ENCODE measurements at places on chromosomes 16 and 17.

DNA sequence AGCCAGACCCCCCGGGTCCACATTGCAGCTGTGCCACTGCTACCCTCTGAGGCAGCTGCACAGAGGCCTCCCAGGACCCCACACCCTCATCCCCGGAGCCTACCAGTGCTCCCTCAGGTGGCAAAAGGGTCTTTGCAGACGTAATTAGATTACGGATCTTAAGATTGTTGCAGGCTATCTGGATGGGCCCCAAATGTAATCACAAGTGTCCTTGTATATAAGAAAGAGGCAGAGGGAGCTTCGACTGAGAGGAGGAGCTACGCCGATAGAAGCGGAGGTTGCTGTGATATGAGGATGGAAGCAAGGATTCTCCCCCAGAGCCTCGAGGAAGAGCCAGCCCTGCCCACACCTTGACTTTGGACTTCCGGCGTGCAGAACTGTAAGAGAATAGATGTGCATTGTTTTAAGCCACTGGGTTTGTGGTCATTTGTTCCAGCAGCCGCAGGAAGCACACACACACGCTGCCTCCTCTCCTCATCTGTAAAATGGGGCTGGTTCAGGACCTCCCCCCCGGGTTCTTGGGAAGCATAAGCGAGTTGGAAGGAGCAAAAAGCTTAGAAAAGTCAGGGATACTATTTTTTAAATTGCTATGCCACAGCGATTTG is 10.5 kb upstream of the RAI1 start:
- no peak for DNase-seq

DNA sequence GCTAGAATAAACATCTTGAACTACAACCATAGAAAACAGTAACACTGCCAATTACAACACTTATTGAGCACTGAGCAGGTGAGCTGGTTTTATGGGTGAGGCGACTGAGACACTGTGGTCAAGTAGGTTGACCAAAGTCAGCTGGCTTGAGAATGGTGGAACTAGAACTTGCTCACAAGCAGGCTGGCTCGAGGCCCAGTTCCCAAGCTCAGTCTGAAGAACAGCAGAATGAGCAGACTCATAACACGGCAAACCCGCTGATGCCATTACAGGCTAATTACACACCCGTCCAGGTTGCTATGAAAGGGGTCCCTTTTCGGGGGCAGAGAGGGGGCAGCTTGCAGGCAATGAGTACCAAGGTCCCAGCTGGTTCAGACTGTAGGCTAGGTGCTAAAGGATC is 6.5 kb downstream of the ZZEF1 start:
- no peak for DNase-seq

- DNase-seq, result no peak
These were observed 2.1 kb downstream of the ARMC7 start for GRCh38 chr17:75111777-75112335.

DNA sequence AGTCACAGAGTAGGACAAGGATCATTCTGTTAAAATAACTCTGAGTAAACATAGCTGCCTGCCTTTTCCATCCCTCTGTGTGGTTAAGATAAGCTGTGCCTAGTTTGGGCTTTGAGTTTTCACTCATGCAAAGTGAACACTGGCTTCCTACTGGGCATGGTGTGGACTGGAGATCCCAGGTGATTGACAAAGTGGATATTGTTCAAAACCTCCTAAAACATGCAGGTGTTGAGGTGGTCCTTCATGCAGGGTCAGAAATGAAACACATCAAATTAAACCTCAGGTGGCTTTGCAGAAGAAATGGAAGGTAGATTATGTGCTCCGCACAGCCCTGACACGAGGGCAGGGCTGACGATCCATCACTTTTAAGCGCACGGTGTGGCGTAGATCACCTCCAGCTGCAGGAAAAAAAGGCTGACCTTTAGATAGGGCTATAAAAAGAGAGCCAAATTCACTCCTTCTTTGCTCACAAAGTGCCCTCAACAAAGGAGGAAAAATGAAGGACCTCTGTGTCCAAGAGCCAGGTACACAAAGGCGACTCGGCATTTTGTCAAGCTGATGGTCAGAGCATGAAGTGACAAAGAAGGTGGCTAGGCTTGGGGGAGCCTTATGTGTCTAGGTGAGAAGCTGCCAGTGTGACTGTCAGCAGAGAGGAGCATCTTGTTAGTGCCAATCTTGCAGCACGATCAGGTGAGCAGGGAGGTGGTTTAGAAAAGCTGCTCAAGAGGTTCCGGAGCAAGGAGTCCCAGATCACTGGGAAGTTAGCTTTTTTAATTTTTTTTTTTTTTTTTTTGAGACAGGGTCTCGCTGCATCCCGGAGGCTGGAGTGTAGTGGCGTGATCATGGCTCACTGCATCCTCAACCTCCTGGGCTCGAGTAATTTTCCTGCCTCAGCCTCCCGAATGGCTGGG is 19.9 kb upstream of the ITPRIPL2 start:
- DNase-seq, result no peak

- no peak for DNase-seq
These were observed 58.9 kb upstream of the ARHGAP44 start for GRCh38 chr17:12730421-12730820.

DNA sequence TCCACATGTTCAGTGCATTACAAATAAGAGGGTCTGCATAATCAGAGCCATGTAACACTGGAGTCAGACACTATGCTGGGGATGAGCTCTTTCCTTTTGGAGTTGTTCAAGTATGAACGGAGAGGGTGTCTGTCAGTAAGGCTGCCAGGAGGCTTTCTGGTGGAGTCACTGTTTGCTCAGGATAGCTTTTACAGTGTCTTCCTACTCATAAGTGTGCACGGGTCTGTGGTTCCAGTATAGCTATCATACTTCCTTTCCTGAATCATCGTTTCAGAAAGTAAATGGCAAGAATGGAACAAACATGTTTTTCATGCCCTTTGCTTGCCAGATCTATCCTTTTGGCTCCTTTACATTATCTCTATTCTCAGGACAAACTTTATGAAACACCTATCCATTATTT is 152.7 kb upstream of the CDH11 start:
- DNase-seq, result no peak

GRCh38 chr16:75110637-75111513 is 5.7 kb downstream of the LDHD start:
- peak; percentile 30 for DNase-seq

GRCh38 chr17:59335685-59336084 is 4.2 kb downstream of the YPEL2 start:
- no peak for DNase-seq

GRCh38 chr17:45345554-45346215 is 28.9 kb upstream of the MAP3K14 start:
- no peak for DNase-seq

DNA sequence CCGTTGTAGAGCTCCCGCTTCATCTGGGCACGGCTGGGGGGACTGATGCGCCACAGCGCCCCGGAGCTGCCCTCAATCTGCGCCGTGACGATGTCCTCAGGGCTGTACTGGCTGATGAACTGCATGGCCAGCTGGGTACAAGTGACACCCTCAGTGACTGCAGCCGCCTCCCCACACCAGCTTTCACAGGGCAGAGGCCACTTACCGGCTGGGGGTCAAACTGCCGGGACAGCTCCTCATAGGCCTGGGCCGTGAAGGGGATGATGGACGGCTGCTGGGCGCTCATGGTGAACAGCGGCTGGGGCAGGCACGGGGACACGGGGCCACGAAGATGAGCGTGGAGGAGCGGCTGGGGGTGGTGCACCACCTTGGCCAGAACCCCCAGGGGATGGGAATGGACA is 10.3 kb downstream of the CTU2 start:
- DNase-seq, result no peak

- no peak for DNase-seq
These were observed 15.6 kb upstream of the PDK2 start for GRCh38 chr17:50079334-50080095.

- DNase-seq, result no peak
These were observed 58.1 kb downstream of the SMURF2 start for GRCh38 chr17:64603987-64604386.

DNA sequence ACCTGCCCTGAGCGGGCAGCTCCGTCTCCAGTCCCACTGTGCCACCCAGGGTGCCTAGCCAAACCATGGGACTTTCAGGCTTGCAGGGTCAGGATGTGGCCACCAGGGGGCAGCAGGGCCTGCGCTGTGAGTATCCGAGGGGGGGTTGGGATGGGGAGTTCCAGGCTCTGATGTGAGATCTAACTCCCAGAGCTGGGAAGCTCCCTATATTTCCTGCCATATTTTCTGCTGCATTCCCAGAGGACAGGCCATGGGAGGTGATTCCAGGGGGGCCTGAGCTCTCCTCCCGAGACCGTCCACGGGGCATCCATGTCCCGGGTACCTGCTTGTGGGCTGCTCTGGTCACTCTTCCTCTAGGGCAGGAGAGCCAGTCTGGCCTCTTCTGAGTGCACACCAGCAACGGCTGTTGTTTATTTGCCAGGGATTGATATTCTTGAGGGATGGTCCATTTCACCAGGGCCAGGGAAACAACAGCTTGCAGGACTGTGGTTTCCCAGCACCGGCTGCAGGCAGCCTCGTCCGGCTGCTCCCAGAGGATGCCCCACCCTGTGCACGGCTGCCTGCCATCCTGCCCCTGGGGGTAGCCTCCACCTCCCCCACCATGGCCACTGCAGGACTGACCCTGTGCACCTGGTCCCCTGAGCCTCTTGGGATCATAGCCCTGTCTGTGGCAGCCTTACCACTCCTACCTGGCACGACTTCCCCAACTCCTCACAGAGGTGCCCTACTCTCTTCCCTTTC is 1.2 kb downstream of the GPR142 start:
- peak; percentile 72 for DNase-seq

DNA sequence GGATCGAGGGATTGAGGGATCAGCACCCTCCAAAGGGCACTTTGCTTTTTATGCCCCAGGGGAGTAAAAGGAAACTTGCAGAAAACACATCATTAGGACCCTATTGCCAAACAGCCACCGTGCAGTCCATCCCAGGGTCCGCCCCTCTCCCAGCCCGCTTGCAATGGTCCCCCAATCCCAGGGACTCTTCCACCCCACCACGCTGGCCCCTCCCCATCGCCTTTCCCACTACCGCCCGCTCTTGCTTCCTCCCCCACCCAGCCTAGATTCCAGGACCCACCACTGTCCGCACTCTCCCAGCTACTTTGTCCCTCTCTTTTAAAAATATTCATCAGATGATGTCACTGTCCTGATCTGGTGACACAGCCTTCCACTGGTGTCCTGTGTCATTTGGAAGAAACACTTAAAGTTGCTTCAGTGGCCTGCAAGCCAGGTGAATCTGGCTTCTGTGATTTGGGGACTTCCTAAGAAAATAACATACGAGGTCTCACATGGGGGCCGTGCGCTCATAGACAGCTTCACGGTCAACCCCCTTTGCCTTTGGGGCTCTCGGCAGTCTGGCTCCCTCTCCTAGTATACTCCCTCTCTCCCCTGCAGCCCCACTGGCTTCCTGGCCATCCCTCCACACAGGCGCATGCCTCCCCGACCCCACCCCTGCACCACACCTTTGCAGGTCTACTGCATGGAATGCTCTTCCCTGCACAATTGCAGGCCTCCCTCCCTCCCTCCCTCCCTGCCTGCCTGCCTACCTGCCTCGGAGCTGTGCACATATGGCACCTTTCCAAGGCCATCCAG is 127.9 kb downstream of the RBFOX3 start:
- no peak for DNase-seq

DNA sequence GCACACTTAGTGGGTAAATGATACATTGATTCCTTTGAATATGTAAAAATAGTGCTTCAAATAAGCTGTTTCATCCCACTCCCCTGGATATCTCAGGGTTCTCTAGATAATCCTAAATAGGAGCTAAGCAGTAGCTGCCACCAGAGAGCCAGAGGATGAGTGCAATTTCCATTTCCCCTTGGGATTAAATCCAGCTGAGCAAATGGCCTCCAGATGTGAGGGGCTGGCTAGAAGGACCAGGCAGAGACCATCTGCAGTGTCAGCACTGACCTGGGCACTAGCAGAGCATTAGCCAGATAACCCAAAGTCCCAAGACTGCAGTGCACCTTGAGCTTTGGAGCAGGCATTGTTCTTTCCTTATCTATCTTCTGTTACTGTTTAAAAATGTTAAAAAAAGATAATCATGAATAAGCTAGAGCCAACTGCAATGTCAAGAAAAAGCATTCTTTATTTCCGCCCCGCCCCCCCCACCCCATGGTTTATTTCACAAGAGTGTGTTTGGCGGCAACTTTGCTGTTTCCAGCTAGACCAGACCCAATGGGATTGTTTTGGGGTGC is 19.5 kb downstream of the GPR179 start:
- DNase-seq, result no peak

- DNase-seq, result no peak
These were observed 184.0 kb upstream of the GSE1 start for GRCh38 chr16:85428899-85429775.

- no peak for DNase-seq
These were observed 6.7 kb downstream of the STX1B start for GRCh38 chr16:31003744-31004143.

GRCh38 chr16:27235938-27236245 is 32.6 kb downstream of the KDM8 start:
- DNase-seq, result no peak

DNA sequence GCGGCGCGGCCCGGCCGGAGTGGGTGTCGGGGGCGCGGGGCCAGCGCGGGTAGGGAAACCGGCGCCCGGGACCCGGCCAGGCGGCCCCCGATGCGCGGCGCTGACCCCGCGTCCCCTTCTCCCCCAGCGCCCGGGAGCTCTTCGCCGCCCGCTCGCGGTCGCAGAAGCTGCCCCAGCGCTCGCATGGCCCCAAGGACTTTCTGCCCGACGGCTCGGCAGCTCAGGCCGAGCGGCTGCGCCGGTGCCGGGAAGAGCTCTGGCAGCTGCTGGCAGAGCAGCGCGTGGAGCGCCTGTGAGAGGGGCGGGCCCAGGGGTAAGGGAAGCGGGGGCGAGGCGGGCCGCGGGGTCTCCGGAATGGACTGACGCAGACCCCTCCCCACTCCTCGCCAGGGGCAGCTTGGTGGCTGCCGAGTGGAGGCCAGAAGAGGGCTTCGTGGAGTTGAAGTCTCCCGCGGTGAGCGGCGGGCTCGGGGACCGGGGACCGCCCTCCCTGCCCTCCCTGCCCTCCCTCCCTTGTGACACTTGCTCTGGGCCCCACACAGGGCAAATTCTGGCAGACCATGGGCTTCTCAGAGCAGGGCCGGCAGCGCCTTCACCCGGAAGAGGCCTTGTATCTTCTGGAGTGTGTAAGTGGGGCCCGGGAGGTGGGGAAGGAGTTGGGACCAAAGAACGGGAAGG is 430 bp downstream of the TSEN54 start:
- no peak for DNase-seq

DNA sequence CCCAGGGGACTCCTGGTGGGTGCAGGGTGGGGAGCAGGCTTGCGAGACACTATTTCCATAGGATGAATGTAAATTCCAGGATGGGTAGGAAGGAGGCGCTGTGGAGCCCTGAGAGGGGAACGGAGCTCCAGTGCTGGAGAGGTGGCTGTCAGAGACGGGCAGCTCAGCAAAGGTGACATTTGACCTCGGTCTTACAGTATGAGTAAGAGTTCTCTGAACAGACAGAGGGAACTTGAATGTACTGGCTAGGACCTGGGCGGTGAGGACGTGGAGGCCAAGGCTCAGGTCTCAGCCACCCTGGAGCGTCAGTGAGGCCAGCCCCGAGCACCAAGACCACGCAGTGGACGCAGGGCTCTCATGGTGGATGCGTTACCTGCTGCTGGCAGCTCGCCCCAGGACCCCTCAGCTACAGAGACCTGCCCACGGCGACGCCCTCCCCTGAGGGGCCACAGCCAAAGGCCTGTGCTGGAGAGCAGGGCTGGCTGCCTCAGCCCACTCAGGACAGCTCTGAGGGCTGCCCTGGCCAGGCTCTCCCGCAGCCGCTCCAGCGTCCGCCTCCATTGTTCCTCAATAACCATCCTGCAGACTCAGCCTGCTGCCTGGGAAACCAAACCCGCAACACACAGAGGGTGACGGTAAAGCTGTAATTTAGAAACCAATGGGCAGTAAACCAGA is 65.9 kb upstream of the TNRC6C start:
- DNase-seq, result no peak

- no peak for DNase-seq
These were observed 37.9 kb downstream of the ATP2C2 start for GRCh38 chr16:84406006-84406963.

- peak; percentile 23 for DNase-seq
These were observed 23.4 kb upstream of the ZFHX3 start for GRCh38 chr16:73071131-73071940.

Measured in NCI-H774 (cell line).